NCI-H1105 (cell line): ENCODE measurements at places on chromosomes 12 and 14.

DNA sequence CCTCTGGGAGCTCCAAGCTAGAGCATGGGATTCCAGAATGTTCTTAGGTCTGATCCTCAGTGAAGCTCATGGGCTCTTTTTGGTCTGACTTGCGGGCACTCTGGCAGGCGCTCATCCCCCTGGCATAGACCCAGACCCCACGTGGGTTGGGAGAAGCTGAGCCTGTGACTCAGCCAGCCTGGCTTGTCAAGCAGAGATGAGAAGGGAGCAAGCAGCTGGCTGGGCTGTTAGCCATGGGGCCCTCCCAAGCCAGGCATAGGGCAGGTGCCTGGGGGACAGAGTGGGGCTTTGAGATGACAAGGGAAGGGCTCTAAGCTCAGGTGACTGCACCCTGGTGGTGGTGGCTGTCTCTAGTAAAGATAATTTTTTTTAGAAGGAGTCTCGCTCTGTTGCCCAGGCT is 80.3 kb upstream of the NOS1 start:
- no peak for DNase-seq

DNA sequence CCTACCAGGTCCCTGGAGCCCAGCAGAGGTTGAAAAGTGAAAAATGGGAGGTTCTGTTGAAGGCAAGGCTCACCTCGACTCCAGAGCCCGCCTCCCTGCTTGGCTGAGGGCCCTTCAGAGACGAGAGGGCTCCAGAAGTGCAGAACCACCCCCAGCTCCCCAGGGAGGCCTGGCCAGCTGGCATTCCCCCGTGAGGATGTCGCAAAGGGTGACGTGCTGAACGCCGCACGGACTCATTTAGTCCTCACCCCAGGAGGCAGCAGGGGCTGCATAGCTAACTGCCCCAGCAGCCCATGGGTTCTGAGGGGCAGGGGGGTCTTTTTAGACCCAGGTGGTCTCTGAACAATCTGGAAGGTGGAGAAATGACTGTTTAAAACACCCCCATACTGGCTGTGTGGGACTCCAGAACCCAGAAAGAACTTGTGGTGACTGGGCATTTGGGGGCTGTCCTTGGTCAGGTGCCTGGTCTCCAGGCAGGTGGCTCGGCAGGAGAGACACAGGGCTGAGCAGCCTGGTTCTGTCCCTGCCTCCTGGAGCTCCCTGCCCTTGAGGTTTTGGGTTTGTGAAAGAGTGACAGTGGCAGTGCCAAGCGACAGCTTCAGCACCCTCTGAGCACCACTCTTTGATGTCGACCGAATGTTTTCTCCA is 32.0 kb downstream of the ANAPC7 start:
- peak; percentile 18 for DNase-seq

DNA sequence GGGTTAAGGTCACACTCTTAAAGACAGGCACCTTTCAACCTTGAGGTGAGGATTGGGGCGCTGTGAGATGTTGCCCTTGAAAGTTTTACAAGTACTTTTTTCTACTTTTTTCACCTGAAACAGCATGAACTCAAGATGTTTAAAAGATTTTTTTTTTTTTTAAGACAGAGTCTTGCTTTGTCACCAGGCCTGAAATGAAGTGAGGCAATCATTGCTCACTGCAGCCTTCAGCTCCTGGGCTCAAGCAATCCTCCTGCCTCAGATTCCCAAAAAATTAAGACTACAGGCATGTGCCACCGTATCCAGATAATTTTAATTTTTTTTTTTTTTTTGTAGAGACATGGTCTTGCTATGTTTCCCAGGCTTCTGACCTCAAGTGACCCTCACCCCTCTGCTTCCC is 243.9 kb downstream of the DIO2 start:
- no peak for DNase-seq

DNA sequence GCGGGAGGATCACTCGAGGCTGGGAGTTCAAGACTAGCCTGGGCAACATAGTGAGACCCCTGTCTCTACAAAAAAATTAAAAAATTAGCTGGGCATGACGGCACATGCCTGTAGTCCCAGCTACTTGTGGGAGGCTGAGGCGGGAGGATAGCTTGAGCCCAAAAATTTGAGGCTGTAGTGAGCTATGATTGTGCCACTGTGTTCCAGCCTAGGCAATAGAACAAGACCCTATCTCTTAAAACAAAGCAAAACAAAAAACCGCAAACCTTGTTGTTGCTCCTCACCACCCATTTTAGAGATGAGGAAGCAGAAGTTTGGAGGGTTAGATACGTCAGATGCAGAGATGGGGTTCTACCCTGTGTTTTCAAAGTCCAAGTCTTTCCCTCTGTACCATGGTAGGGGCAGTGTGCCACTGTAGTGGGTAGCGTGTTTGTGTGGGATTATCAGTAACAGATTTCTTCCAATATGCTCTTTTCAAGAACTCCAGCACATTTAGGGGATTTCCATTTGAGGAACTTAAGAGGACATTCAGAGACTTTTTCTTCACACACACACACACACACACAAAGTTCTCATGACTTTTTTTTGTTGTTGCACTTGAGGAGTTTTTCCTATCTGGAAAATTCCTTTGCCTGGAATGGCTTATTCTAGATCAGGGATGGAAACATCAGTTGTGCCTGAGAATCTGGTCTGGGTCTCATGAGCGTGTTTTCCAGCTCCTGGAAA is 186.5 kb downstream of the CHST11 start:
- DNase-seq = no peak

DNA sequence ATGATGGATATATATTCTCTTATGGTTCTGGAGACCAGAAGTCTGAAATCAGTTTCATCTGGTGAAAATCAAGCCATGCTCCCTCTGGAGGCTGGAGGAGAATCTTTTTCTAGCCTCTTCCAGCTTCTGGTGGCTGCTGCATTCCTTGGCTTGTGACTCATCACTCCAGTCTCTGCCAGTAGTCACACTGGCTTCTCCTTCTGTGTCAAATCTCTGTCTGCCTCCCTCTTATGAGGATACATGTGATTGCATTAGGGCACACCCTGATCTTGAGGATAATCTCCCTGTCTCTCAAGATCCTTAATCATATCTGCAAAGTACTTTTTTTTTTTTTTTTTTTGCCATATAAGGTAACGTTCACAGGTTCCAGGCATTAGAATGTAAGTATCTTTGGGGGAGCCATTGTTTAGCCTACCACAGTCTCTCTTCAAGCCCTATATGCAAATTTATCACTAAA is 17.7 kb downstream of the DNAL1 start:
- DNase-seq = no peak

GRCh38 chr12:132360410-132360809 is 31.0 kb upstream of the GALNT9 start:
- DNase-seq = no peak

- DNase-seq = no peak
Observed at GRCh38 chr14:24806061-24806678, 172.2 kb upstream of the GZMB start.

- no peak for DNase-seq
Observed at GRCh38 chr12:1439687-1440086, 154.7 kb downstream of the FBXL14 start.

GRCh38 chr14:43697003-43697402 is 810.1 kb downstream of the FSCB start:
- no peak for DNase-seq
